Right atrium auricular region (tissue), 2 donors: ENCODE measurements at places on chromosomes 7 and 10. TPM values are rescaled to one million over a fixed set of nuclear protein-coding genes. Genes with fewer than 3 reads are reported as not detected.

Gene UCN3
- not detected for total RNA-seq

Gene TMEM273
- 14.8 TPM for total RNA-seq

Gene ERVW-1
- not detected for total RNA-seq

Gene CAMK2B
- total RNA-seq = 84.7 TPM

Gene CPVL
- total RNA-seq = 2.7 TPM

Gene EPHA1
- 0.71 TPM for total RNA-seq

Gene SUMF2
- total RNA-seq = 54.9 TPM

DNA sequence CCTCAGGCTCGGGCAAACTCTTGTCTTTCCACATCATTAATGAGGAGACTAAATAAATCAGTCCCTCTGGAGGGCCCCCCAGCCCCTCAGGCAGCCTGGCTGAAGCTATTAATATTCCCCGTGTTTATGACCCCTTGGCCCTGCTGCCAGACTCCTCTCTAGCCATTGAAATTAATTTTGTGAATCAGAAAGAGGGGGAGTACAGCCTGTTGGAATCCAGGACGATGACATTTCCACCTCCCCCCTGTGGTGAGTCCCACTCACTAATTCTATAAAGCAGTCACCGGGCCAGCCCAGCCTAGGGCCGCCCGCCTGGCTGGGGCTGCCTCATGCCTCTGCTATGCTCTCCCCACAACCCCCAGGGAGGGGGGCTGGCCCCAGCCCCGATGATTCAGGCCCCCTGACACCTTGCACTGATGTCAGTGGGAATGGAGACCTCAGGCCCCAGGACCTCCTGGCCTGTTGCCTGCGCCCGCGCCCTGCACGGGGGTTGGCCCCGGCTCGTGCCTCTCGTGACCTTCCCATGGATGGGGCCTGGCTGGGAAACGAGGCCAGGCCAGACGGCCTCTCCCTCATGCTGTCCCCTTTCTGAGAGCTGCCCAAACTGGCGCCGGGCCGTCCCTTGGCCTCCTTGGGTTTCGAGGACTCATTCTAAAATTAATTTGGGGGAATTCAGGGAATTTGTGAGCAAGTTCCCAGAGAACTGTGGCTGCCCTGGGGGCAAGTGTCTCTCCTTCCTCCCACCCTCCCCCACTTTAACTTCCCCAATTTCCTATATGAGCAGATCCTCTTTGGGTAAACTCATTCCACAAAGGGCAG, 34.0 kb downstream of the TMEM270 start:
- H3K27ac ChIP-seq = peak overlapping the region; percentile 5
- no peaks in the 10 kb centered on the region for H3K27me3 ChIP-seq
- H3K4me3 ChIP-seq = no peak overlapping the region
- peak; percentile 94 for DNase-seq

GRCh38 chr7:29076631-29077030, 69.7 kb downstream of the CPVL start:
- H3K4me1 ChIP-seq = no peaks in the 10 kb centered on the region
- no peaks in the 10 kb centered on the region for H3K36me3 ChIP-seq
- H3K4me3 ChIP-seq = no peak overlapping the region
- DNase-seq = no peak
- H3K27me3 ChIP-seq = no peaks in the 10 kb centered on the region

DNA sequence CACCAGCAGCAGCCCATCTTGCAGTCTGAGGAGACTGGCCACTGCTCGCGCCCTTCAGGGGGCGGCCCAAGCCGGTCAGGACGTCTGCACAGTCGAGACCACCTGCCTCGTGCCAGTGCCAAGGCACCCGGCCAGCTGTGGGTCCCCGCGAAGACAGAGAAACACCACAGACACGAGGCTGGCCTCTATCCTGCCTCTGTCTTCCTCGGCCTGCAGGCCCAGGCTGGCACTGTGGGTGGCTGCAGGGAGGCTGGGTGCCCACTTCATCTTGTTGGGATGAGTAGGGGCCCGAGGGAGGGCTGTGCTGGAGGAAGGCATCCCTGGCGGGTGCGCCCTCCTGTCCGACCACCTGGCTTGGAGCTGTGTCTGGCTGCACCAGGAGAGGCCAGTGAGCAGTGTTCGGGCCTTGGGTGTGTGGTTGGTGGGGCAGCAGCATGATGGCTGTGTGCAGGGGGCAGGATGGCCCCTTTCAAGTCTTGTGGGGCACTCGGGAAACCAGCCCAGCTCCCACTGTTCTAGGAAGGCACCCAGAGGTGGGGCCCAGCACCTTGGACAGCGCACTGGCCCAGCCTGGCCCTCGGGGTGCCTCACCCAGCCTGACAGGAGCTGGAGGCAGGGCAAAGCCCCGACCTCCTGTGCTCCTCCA, 7.3 kb downstream of the DPYSL4 start:
- no peak for DNase-seq
- no peaks in the 10 kb centered on the region for H3K4me1 ChIP-seq
- no peaks in the 10 kb centered on the region for H3K36me3 ChIP-seq
- no peaks in the 10 kb centered on the region for H3K27me3 ChIP-seq

DNA sequence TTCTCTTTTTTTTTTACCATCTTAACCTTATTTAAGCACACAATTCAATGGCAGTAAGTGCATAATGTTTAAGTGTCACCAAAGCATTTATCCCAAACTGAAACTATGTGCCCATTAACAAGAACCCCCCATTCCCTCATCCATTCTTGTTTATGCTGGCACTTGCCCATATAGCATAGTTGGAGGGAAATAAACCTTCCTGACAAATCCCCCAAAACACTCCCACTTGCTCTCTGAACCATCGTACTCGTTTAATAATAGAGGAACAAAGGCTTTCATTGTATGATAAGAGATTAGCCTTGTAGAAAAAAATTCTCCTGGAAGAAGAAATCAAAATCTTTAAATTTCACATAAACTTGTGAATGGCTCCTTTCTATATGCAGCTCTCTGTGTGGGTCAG, 26.4 kb upstream of the KCNMA1 start:
- H3K4me1 ChIP-seq = no peaks in the 10 kb centered on the region
- H3K36me3 ChIP-seq = no peaks in the 10 kb centered on the region
- no peak for DNase-seq
- no peaks in the 10 kb centered on the region for H3K27me3 ChIP-seq

DNA sequence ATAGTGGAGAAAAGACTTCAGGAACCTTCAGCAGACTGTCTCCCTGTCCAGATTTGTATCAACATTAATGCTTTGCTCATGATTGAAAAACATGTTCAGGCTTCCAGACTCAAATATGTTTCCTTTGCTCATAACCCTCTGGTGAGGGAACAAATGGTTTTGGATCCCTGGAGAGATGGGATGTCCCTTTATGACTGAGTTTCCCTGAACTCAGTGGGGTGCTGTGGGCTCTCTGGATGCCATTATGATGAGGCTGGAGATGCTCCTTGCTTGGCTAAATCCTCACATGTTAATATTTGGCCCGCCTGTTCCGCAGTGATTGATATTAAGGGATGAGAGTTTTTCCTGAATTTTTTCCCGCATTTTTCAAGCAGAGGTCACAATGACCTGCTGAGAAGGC, 749.4 kb downstream of the SUGCT start:
- no peaks in the 10 kb centered on the region for H3K36me3 ChIP-seq
- no peak overlapping the region for H3K27ac ChIP-seq
- no peak for DNase-seq
- H3K4me3 ChIP-seq = no peak overlapping the region
- H3K27me3 ChIP-seq = no peaks in the 10 kb centered on the region
- H3K4me1 ChIP-seq = no peaks in the 10 kb centered on the region

DNA sequence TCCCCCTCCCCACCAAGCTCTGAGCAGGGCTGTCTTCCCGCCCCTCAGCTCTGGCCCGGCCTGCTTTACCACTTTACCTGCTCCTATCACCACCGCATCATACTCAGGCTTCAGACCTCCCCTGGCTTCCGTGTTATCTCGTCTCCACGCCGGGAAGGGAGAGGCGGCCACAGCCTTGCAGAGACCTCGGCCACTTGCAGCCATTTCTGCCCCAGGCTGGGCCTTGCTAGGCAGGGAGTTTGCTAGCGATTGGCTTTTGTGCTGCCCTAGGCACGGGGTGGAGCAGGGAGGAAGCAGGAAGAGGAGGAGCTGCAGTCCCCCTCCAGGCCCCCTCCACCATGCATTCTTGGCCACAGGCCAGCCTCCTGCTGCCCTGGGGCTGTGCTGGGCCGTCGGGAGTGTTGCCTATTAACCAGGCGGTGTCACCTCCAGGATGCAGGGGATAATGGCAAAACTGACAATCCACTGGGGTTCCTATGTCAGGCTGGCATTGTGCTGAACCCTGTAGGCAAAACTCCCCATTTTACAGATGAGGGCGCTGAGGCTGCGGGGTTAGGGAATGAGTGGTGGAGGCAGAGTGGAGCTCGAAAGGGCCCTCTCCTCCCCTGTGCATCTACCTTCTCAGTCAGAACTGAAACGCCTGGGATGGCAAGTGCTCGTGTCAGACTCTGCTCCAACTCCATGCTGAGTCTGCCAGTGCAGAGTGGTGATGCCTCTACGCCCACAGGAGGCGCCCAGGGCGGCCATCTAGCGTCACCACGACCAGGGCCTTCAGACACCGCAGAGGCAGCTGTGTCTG, at the start of gene PYROXD2:
Gene PYROXD2 (minus strand): TSS at position 251 of the 799 bp plus-strand sequence. CDS start 47 bp downstream, at position 204.
- H3K4me1 ChIP-seq = no peaks in the 10 kb centered on the region
- no peaks in the 10 kb centered on the region for H3K27me3 ChIP-seq
- DNase-seq = peak; percentile 89
- H3K36me3 ChIP-seq = peaks cover 26% of the 10 kb centered on the region
- peak within 1 kb of the TSS; percentile 55 for H3K4me3 ChIP-seq

GRCh38 chr10:131176907-131177306, 134.6 kb downstream of the TCERG1L start:
- no peaks in the 10 kb centered on the region for H3K36me3 ChIP-seq
- no peaks in the 10 kb centered on the region for H3K27me3 ChIP-seq
- DNase-seq = no peak

DNA sequence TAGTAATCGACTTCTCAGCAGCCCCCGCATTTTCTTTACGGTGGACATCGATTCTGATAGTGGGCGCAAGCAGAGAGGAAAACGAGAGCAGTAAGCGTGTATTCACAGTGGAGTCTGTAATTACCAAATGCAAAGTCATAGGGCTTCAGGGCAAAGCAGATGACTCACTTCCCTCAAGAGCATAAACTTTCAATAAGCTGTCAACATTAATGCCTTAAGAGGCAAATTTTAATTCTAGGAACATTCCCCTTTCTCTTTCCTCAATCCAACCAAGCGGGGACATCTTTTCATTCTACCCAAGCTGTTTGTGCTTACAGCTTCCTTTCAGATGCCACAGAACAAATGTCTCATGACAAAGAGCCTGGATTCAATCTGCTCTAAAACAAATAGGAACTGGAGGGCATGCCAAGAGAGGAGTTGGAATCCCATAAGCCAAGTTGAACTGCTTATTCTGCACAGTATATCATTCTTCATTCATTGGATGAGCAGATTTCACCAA, 48.6 kb downstream of the MALSU1 start:
- no peak overlapping the region for H3K4me3 ChIP-seq
- no peaks in the 10 kb centered on the region for H3K4me1 ChIP-seq
- H3K36me3 ChIP-seq = no peaks in the 10 kb centered on the region
- no peak overlapping the region for H3K27ac ChIP-seq

DNA sequence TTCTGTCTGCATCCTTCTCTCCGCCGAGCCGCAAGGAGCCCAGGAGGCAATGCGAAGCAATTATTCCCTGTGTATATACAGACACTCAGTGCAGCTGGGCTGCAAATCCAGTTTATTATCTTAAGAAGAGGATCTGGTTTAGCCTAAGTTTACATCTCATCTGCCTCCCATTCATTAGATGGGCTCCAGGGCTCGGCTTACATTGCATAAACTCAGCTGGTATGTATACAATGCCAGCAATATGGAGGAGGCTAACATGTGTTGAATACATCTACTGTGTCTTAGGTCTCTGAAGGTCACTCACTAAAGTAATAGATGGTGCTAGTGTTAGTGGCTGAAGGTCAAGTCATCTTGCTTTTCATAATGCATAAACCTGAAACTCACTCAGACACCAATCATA, 996.8 kb downstream of the KCNMA1 start:
- no peaks in the 10 kb centered on the region for H3K4me1 ChIP-seq
- DNase-seq = no peak
- no peak overlapping the region for H3K4me3 ChIP-seq
- no peaks in the 10 kb centered on the region for H3K36me3 ChIP-seq
- no peaks in the 10 kb centered on the region for H3K27me3 ChIP-seq

- peak overlapping the region; percentile 82 for H3K4me3 ChIP-seq
- no peaks in the 10 kb centered on the region for H3K36me3 ChIP-seq
- DNase-seq = peak; percentile 79
- H3K27ac ChIP-seq = peak overlapping the region; percentile 99
- no peaks in the 10 kb centered on the region for H3K27me3 ChIP-seq
- H3K4me1 ChIP-seq = peaks cover 41% of the 10 kb centered on the region
Measured at GRCh38 chr10:87093632-87094372, 841 bp downstream of the GLUD1 start.

DNA sequence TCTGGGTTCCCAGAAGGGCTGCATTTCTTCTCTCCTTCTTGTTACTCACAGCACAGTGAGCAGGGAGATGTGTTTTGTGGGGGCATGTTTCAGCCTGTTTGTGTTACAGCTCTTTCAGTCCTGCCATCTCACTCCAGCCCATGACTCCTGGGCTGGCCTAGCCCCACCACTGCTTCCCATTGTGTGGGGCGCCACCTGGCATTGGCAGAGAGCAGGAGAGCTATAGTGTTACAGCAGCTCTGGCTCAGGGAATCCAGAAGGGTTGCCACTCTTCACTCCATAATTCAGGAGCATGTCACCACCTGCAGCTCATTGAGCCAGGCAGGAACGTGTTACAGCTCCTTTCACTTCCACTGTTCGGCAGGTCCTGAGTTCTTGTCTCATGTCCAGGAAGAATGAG, 30.0 kb downstream of the CLDN12 start:
- no peaks in the 10 kb centered on the region for H3K4me1 ChIP-seq
- DNase-seq = no peak
- no peak overlapping the region for H3K27ac ChIP-seq
- no peaks in the 10 kb centered on the region for H3K27me3 ChIP-seq
- H3K36me3 ChIP-seq = no peaks in the 10 kb centered on the region

DNA sequence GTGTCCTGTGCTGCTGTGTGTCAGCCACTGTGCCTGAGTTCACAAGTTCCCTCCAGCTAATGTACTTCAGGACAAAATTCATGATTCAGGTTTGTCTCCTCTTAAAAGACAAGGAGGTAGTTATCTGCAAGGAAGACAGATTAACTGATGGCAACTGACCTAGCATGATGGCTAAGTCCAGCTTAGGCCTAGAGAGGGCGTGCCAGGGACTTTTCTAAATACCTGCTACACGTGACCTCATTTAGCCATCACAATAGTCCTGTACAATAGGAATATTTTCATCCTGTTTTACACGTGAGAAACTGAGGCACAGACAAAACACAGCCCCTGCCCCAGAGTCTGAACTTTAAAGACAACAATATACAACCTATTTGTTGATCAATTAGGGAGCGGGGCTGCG, 275.7 kb downstream of the XPNPEP1 start:
- no peaks in the 10 kb centered on the region for H3K27me3 ChIP-seq
- H3K4me3 ChIP-seq = no peak overlapping the region
- DNase-seq = no peak

- no peak for DNase-seq
- H3K36me3 ChIP-seq = no peaks in the 10 kb centered on the region
- no peak overlapping the region for H3K4me3 ChIP-seq
Measured at GRCh38 chr7:142303650-142304049, 45.8 kb upstream of the PRSS58 start.

- peaks cover 65% of the 10 kb centered on the region for H3K36me3 ChIP-seq
- no peaks in the 10 kb centered on the region for H3K27me3 ChIP-seq
- DNase-seq = no peak
- H3K27ac ChIP-seq = no peak overlapping the region
- no peak overlapping the region for H3K4me3 ChIP-seq
- H3K4me1 ChIP-seq = no peaks in the 10 kb centered on the region
Measured at GRCh38 chr7:2379821-2380450, 23.5 kb upstream of the CHST12 start.
